ENCODE measurements at places on chromosomes 1 and 21. TPM values are rescaled to one million over a fixed set of nuclear protein-coding genes. Genes with fewer than 3 reads are reported as not detected.

GSTM3 gene
- 27.5 TPM for total RNA-seq

HSD3B1 gene
- total RNA-seq: not detected

LRRC38 gene
- not detected for total RNA-seq

MRPS6 gene
- total RNA-seq: 11.4 TPM

CHI3L2 gene
- total RNA-seq: 13.9 TPM

C1orf185 gene
- not detected for total RNA-seq

CFAP45 gene
- total RNA-seq: 0.73 TPM

NECTIN4 gene
- total RNA-seq: 0.13 TPM

MASP2 gene
- not detected for total RNA-seq

MAP1LC3C gene
- 0.13 TPM for total RNA-seq
